Kidney (tissue), 22 donors: ENCODE measurements at places on chromosomes 11 and 22.

DNA sequence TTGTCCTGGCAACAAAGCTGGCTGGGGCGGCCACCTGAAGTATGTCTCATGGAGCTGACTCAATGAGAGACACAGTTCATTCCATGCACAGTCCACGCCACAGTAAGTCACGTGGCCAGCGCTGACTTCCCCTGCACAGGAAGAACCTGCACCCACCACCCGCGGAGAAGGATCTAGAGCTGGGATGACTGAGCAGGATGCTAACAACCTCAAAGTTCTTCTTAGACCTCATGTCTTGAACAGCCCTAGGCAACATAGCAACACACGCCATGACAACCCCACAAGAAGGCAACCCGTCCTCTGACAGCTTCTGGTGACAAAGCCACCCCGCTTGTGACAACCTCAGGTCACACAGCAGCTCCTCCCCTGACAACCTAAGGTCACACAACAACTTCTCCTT is 76.9 kb upstream of the B3GAT1 start:
- DNase-seq: no peak

GRCh38 chr11:119483881-119484371 is 61.0 kb upstream of the THY1 start:
- no peak for DNase-seq

DNA sequence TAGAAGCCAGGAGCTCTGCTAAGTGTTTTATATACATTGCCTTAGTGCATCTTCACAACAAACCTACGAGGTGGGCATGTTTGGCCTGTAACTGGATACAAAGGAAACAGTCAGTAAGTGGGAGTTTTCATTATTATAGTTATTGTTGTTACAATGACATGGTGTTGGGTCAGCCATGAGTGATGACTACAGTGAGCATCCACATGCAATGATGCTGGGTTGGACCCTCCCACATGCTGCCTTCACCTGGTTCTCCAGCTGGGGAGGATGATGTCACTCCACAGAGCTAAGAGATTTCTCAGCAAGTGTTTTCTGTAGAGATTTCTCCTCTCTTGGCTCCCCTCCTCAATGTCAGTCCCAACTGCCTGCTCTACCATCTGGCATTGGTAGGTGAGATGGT is 59.3 kb downstream of the EHF start:
- no peak for DNase-seq

- no peak for DNase-seq
Measured at GRCh38 chr11:82458761-82459160, 274.9 kb downstream of the FAM181B start.

DNA sequence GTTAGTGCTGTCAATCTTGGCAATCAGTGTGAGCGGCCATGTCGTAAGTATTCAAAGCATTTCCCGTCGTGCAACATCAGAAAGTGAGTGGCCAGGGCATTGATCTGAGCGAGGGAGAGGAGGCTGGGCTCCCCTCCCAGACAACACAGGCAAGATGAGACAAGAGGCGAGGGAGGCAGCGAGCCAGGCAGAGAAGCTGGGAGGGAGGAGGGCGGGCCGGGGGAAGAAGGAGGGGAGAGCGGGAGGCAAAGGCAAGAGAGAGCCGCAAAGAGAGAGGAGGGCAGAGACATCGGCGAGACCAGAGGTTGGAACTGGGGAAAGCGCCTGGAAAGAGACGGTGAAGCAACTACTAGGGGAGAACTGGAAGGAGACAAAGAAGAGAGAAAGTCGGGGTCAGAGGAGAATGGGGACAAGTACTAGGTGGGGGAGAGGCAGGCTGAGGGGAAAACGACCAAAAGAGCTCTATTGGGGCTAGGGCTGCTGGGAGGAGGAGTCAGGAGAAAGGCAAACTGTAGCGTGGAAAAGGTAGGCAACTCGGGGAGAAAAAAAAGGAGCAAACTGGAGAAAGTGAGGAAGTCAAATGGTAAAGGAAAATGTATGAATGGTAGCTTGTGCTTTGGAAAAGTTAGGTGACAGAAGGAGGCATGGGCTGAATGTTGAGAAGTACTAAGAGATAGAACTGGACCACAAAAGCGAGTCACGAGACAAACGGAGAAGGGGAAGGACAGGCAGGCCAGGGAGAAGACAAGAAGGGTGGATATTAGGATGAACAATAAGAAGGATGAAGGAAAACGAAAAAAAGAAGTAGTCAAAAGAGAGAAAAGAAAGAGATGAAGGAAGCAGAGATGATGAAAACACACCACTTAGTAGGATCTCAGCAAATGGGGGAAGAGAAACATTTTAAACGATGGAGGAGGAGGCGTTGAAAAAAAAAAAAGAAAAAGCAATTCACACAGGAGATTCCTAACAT is 130.5 kb upstream of the C11orf58 start:
- peak; percentile 89 for DNase-seq

- no peak for DNase-seq
Measured at GRCh38 chr11:23765682-23766252, 731.1 kb upstream of the LUZP2 start.

DNA sequence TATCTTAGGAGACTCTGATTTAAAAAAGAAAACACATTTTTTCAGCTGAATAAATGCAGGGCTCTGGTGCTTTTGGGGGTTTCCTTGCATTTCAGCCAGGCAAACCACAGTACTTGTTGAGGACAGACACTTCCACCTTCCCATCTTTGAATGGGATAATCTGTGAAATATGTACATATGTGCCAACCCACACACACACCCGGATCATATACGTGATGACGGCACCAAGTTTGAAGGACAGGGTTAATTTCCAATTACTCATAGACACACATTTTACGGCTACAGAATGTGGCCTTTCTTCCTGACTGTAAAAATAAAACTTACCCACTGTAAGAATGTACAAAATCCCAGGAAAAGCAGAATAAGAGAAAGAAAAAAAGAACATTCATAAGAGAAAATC is 104.4 kb downstream of the MPPED2 start:
- DNase-seq: no peak

DNA sequence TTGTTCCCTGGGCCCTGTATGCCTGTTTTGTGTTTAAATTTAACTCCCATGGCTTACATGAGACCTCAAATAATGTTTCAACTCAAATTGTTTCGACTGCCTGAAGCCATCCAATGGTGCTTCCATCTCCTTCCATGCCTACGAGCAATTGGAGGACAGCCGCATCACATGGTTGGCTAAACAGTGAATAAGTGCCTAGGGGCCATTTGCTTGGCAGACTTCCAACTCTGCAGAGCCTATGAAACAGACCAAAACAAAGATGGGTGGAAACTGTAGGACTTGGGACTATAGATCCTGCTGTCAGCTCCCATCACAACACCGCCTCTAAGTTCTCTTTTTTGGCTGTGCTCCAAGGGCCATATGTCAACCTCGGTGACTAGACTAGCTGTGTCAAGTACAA is 84.1 kb downstream of the PARVA start:
- DNase-seq: no peak

DNA sequence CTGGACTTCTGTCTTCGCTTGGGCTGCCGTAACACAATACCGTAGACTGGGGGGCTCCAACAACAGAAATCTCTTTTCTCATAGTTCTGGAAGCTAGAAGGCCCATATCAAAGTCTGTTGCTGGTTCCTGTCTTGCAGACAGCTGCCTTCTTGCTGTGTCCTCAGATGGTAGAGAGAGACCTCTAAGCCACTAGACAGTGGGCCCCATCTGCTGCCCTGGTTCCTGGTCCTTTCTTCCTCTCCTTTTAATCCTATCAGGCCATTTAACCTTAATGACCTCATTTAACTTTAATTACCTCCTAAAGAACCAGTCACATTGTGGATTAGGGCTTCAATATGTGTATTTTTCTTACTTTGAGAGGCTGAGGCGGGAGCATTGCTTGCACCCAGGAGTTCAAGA is 9.4 kb downstream of the CEP164 start:
- no peak for DNase-seq

GRCh38 chr22:43990044-43990443 is 34.1 kb upstream of the PARVB start:
- DNase-seq: no peak

GRCh38 chr22:31728857-31729256 is 21.1 kb downstream of the PRR14L start:
- no peak for DNase-seq

DNA sequence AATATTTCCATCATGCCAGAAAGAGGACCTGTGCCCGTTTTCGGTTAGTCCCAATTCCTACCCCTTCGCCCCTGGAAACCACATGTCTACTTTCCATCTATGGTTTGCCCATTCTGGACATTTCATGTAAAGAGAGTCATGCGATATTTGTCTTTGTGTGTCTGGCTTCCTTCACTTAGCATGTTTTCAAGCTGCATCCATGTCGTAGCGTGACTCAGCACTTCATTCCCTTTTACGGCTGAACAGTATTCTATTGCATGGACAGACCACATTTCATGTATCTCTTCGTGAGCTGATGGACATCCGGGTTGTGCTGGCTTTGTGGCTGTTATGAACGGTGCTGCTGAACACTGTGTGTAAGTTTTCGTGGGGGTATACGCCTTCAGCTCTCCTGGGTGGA is 43.4 kb downstream of the SCUBE1 start:
- DNase-seq: no peak

GRCh38 chr11:118198370-118198769 is 21.9 kb upstream of the SCN2B start:
- DNase-seq: peak; percentile 87

- DNase-seq: no peak
Measured at GRCh38 chr11:2413742-2414579, 13.4 kb downstream of the TSSC4 start.

- DNase-seq: no peak
Measured at GRCh38 chr11:102911758-102912481, 37.1 kb upstream of the MMP12 start.

DNA sequence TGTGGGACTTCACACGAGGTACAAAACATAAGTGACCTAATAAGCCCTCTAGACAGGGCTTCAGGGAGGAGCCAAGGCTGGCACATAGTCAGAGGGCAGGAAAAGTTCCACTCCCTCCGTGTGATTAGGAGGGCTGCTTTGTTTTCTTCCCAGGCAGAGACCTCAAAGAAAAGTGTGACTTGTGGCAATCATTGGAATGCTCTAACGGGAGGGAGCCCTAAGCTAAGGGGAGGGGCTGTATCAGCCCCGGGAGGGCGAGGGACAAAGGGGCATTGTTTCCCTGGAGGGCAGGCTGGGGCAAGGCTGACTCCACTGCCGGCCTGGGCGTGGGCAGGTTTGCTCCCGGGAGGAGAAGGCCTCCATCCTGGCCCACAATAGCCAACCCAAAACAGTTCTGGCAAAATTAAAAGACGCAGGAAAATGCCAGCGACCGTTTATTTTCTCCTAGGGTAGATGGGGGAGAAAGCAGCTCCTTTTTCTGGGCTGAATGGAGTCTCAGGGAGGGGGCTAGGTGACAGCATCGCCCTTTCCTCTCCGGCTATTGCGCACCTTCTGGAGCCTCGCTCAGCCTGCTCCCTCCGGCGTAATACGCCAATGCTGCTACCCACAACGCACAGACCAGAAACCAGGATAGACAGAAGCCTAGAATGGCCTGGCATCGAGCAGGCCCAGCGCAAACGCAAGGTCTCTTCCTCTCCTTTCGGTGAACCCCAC is 60.2 kb downstream of the ENDOD1 start:
- peak; percentile 68 for DNase-seq

DNA sequence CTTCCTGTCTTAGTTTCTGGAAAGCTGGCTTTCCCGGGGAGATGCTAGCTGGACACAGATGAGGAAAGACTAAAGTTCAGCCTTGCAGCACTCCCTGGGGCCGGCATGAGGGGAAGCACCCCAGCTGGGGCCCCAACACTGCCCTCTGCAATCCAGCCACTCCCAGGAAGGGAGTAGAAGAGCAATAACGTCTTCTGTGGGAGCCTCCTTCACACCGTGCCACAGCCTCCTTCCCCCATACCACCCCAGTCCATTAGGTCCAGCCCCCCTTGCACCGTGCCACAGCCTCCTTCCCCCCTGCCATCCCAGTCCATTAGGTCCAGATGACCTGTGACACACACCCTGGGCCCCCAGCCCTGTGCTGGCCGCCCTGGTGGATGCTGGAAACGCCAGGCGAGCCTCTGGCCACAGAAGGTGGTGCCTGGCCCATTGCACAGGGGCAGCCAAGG is 44.1 kb upstream of the PRDM11 start:
- DNase-seq: peak; percentile 46

GRCh38 chr11:27266125-27266524 is 96.9 kb downstream of the CCDC34 start:
- DNase-seq: no peak

GRCh38 chr11:69630017-69630416 is 10.9 kb upstream of the CCND1 start:
- no peak for DNase-seq

- no peak for DNase-seq
Measured at GRCh38 chr11:66936311-66936711, 21.9 kb downstream of the PC start.

DNA sequence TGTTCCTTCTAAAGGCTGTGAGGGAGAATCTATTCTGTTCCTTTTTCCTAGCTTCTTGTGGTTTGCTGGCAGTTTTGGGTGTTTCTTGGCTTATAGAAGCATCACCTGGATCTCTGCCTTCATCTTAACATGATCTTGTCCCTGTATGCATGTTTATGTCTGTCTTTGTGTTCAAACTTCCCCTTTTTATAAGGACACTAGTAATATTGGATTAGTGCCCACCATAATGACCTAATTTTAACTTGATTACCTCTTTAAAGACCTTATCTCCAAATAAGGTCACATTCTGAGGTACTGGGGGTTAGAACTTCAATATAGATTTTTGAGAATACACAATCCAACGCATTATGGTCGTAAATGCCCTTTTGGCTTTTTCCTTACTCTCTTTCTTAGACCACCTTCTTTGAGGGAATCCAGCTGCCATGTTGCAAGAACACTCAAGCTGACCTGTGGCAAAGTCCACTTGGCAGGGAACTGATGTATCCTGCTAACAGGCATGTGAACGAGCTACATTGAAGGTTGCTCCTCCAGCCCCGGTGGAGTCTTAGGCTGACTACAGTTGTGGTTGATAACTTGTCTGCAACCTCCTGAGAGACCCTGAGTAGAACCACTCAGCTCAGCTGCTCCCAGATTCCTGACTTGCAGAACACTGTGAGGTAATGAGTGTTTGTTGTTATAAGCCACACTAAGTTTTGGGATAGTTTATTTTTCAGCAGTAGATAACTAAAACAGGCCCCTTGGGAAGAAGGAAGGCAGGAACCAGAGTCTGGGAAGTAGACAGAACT is 127.1 kb upstream of the OR9Q1 start:
- DNase-seq: no peak

- no peak for DNase-seq
Measured at GRCh38 chr22:41021061-41021612, 70.0 kb downstream of the RBX1 start.

DNA sequence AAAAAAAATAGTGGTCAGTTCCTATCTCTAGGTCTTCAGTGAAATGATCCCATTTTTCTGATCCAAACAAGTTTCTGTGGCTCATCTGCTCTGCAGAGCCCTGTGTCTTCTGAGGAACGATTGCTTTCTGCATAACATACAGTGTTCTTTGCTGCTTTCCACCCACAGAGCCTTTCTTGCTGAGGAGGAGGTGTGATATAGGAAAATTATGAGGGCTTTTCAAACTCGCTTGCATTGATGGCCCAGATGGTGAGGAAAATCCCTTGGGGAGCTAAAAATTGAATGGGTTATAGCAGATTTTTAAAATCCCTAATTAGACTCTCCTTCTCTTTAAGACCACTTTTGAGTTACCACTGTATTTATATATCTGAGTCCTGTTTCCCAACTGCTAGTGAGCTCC is 31.3 kb downstream of the JAM3 start:
- no peak for DNase-seq

- DNase-seq: peak; percentile 64
Measured at GRCh38 chr11:36212564-36213392, 76.4 kb downstream of the COMMD9 start.

- no peak for DNase-seq
Measured at GRCh38 chr11:73467505-73467904, 91.3 kb downstream of the RELT start.

GRCh38 chr11:68673991-68674390 is 10.4 kb upstream of the GAL start:
- DNase-seq: no peak

GRCh38 chr11:954392-955153 is 28.9 kb downstream of the AP2A2 start:
- no peak for DNase-seq
